ENCODE measurements at places on chromosomes 1 and 21. TPM values are rescaled to one million over a fixed set of nuclear protein-coding genes. Genes with fewer than 3 reads are reported as not detected.

DNA sequence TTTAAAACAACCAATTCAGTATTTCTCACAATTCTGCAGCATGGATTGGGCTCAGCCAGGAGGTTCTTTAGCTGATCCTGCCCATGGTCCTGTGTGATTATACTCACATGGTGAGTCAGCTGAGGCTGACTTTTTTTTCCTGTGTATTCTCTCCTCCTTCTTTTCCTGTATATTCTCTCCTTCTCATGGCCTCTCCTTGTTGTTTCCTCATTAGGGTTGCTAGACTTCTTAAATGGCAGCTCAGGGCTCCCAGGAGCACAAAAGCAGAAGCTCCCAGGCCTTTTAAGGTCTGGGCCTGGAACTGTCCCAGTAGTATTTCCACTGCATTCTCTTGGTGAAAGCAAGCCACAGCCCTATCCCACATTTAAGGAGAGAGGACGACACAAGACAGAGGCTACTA lies 26.8 kb downstream of the VANGL1 start:
- H3K27ac ChIP-seq: no peak overlapping the region
- DNase-seq: no peak
- no peaks in the 10 kb centered on the region for H3K36me3 ChIP-seq
- no peaks in the 10 kb centered on the region for H3K27me3 ChIP-seq
- H3K4me1 ChIP-seq: no peaks in the 10 kb centered on the region

DNA sequence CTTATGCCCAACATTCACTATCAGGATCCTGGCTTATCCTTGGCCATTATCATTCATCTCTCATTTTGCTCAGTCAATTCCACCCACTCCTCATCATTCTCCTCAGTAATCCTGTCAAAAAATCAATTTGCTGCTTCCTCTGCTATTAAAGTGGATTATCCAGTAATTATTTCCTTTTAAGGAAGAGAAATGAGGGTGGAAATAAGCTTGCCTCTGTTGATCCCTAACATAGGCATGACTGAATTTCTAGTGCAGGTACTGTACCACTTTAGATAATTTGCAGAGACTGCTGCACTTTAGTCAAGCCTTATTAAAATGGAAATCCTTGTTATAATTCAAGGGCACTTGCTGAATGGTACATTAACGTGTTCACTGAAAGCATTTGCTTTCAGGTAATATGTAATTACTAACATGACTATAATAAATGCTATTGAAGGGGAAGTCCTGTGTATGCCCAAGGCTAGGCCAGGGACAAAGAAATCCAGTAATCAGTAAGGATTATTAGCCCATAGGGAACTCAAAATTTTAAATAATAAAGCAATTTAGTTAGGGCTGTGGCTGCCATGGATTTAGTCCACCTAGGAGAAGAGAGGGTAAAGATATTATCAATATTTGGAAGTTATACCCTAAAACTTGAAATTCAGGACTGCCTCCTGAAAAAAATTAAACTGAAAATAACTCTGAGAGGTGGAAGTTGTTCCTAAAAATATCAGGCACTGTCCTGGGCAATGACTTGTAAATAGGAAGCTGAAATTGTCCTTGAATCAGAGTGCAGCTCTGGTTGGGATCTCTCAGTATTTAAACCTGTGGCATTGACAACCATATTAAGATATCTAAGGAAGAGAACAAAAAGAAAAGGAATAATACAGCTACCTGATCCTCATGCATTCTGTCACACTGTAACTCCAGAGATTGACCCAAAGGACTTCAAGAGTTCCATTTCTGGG lies 43.4 kb downstream of the RGS2 start:
- H3K27me3 ChIP-seq: peaks cover 11% of the 10 kb centered on the region
- no peak for DNase-seq
- H3K4me3 ChIP-seq: no peak overlapping the region

GRCh38 chr1:181423301-181423918 lies 59.9 kb upstream of the CACNA1E start:
- no peak overlapping the region for H3K27ac ChIP-seq
- DNase-seq: peak; percentile 73
- H3K27me3 ChIP-seq: peaks cover 17% of the 10 kb centered on the region
- H3K36me3 ChIP-seq: no peaks in the 10 kb centered on the region
- H3K4me3 ChIP-seq: no peak overlapping the region
- peaks cover 16% of the 10 kb centered on the region for H3K4me1 ChIP-seq

- no peaks in the 10 kb centered on the region for H3K27me3 ChIP-seq
- no peak for DNase-seq
- H3K4me1 ChIP-seq: no peaks in the 10 kb centered on the region
- no peak overlapping the region for H3K4me3 ChIP-seq
- no peaks in the 10 kb centered on the region for H3K36me3 ChIP-seq
Observed at GRCh38 chr1:1124786-1125642, 9.1 kb upstream of the C1orf159 start.

DNA sequence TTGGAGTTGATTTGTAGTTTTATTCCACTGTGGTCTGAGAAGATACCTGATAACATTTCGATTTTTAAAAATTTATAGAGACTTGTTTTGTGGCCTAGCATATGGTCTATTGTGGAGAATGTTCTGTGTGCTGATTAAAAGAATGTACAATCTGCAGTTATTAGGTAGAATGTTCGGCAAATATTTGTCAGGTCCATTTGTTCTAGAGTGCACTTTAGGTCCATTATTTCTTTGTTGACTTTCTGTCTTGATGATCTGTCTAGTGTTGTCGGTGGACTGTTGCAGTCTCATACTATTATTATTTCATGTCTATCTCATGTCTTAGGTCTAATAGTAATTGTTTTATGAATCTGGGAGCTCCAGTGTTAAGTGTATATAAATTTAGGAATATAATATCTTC lies 116.8 kb downstream of the NME7 start:
- H3K27me3 ChIP-seq: no peaks in the 10 kb centered on the region
- H3K36me3 ChIP-seq: no peaks in the 10 kb centered on the region
- H3K4me1 ChIP-seq: no peaks in the 10 kb centered on the region
- no peak overlapping the region for H3K27ac ChIP-seq
- DNase-seq: no peak

GRCh38 chr1:166703726-166704462 lies 135.4 kb upstream of the POGK start:
- H3K4me1 ChIP-seq: peaks cover 12% of the 10 kb centered on the region
- peaks cover 33% of the 10 kb centered on the region for H3K27me3 ChIP-seq
- H3K27ac ChIP-seq: no peak overlapping the region
- H3K4me3 ChIP-seq: no peak overlapping the region

- H3K36me3 ChIP-seq: no peaks in the 10 kb centered on the region
- no peaks in the 10 kb centered on the region for H3K27me3 ChIP-seq
- H3K27ac ChIP-seq: no peak overlapping the region
- no peaks in the 10 kb centered on the region for H3K4me1 ChIP-seq
Observed at GRCh38 chr1:10659646-10660540, 136.6 kb downstream of the CASZ1 start.

DNA sequence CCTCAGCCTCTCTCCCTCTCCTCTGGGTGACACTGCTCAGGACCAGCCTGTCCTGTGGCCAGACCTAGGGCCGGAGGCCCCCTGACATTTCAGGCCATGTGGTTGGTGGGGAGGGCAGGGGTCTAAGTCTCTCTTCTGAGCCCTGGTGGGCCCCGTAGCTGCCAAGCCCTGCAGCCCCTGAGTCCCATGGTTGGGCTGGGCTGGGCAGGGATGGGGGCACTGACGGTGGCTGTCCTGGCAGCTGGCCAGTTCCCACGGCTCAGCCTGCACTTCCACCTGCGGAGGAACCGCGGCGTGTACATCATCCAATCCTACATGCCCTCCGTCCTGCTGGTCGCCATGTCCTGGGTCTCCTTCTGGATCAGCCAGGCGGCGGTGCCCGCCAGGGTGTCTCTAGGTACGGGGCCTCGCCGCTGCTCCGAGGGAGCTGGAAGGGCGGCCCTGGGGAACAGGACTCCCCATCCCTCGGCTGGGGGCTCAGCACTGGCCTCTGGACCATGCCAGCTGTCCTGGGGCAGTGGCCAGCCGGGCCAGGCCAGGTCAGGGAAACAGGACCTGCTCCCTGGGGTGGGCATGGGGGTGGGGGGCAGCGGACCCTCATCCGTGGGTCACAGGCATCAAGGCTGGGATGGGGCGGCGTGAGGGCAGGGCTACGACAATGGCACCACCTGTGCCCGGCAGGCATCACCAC lies 9.9 kb downstream of the GABRD start:
- H3K36me3 ChIP-seq: no peaks in the 10 kb centered on the region
- H3K27me3 ChIP-seq: no peaks in the 10 kb centered on the region
- no peak overlapping the region for H3K27ac ChIP-seq
- no peak overlapping the region for H3K4me3 ChIP-seq
- no peaks in the 10 kb centered on the region for H3K4me1 ChIP-seq

GRCh38 chr1:2546515-2547209 lies 9.5 kb upstream of the TNFRSF14 start:
- H3K27ac ChIP-seq: peak overlapping the region; percentile 99
- peak; percentile 94 for DNase-seq
- H3K4me1 ChIP-seq: peaks cover 18% of the 10 kb centered on the region
- H3K27me3 ChIP-seq: no peaks in the 10 kb centered on the region

GRCh38 chr1:228059634-228060457 lies 22.7 kb upstream of the ARF1 start:
- H3K36me3 ChIP-seq: no peaks in the 10 kb centered on the region
- peak overlapping the region; percentile 48 for H3K4me3 ChIP-seq
- no peak overlapping the region for H3K27ac ChIP-seq
- peaks cover 8% of the 10 kb centered on the region for H3K4me1 ChIP-seq
- peak; percentile 72 for DNase-seq

GRCh38 chr1:38370716-38371504 lies 324.3 kb upstream of the POU3F1 start:
- H3K4me1 ChIP-seq: no peaks in the 10 kb centered on the region
- DNase-seq: no peak
- no peak overlapping the region for H3K27ac ChIP-seq
- no peak overlapping the region for H3K4me3 ChIP-seq

DNA sequence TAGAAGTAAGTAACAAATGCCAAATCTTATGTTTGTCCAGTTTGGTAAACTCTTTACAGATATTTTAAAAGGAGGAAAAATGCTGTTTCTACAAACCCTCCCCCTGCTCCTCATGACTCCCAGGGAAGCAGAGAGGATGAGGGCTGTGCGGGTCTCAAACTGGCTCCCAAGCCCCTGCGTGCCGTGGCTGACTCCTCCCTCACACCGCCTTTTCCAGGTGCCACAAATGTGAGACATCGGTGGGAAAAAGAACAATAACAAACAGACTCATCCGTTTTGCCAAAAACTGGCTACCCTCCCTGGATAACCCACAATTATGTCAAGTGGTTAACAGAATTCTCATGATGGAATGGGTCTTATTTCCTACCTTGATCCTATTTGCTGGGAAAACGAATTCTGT lies 594.6 kb downstream of the PTPRU start:
- no peak overlapping the region for H3K27ac ChIP-seq
- H3K4me3 ChIP-seq: no peak overlapping the region
- DNase-seq: no peak

DNA sequence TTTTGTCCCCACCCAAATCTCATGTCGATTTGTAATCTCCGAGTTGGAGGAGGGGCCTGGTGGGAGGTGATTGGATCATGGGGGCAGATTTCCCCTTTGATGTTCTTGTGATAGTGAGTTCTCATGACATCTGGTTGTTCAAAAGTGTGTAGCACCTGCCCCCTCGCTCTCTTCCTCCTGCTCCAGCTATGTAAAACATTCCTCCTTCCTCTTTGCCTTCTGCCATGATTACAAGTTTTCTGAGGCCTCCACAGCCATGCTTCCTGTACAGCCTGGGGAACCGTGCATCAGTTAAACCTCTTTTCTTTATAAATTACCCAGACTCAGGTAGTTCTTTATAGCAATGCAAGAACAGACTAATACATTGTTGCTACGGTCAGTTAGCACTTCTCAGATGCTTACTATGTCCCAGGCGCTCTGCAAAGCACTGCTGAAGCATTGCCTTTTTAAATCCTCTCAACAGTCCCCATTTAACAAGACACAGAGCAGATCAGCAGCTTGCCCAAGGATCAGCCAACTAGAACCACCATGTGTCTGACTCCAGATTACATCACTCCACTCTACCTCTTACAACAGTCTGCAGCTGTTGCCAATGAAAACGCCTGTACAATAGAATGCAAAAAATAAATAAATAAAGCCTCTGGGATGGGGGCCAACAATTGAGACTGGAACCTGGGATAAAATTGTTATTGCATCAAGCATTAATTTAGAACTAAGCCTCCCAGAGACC lies 52.4 kb upstream of the USP1 start:
- no peak for DNase-seq
- no peaks in the 10 kb centered on the region for H3K36me3 ChIP-seq
- H3K27me3 ChIP-seq: no peaks in the 10 kb centered on the region

- DNase-seq: no peak
- H3K27ac ChIP-seq: peak overlapping the region; percentile 19
- H3K27me3 ChIP-seq: no peaks in the 10 kb centered on the region
- H3K4me3 ChIP-seq: no peak overlapping the region
- H3K36me3 ChIP-seq: peaks cover 35% of the 10 kb centered on the region
Observed at GRCh38 chr1:36023098-36023769, 60.7 kb upstream of the TEKT2 start.

- no peak overlapping the region for H3K4me3 ChIP-seq
- H3K4me1 ChIP-seq: no peaks in the 10 kb centered on the region
- no peak for DNase-seq
- no peak overlapping the region for H3K27ac ChIP-seq
- H3K36me3 ChIP-seq: peaks cover 1% of the 10 kb centered on the region
Observed at GRCh38 chr1:66745451-66745850, 6.8 kb upstream of the DYNLT5 start.

- peaks cover 82% of the 10 kb centered on the region for H3K4me1 ChIP-seq
- H3K27ac ChIP-seq: peak overlapping the region; percentile 90
- peak overlapping the region; percentile 52 for H3K4me3 ChIP-seq
Observed at GRCh38 chr1:40049725-40050124, 9.2 kb downstream of the CAP1 start.

GRCh38 chr1:202565890-202566602 lies 144.2 kb downstream of the SYT2 start:
- H3K36me3 ChIP-seq: peaks cover 3% of the 10 kb centered on the region
- no peak overlapping the region for H3K4me3 ChIP-seq
- no peaks in the 10 kb centered on the region for H3K27me3 ChIP-seq
- H3K4me1 ChIP-seq: peaks cover 9% of the 10 kb centered on the region
- DNase-seq: no peak

- no peaks in the 10 kb centered on the region for H3K27me3 ChIP-seq
- DNase-seq: no peak
- H3K4me3 ChIP-seq: no peak overlapping the region
- H3K27ac ChIP-seq: no peak overlapping the region
Observed at GRCh38 chr1:90434460-90434859, 282.6 kb downstream of the BARHL2 start.

DNA sequence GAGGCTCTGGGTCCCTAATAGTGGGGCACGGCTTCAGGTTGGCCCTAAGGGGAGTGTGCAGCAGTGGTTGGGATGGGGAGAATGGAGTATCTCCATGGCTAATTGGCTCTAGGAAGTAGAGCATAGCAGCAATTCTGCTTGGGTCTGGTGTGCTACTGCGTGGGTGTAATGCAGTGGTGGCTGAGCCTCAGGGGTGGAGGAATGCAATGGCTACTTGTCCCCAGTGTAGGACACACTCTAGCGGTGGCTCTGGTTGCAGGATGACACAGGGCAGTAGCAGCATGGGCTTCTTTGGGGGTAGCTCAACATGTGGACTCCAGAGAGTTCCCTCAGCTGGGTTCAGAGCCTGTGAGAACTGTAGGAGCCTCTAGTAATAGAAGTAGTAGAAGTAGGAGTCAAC lies 91.2 kb upstream of the FAM78B start:
- H3K4me1 ChIP-seq: no peaks in the 10 kb centered on the region
- H3K27me3 ChIP-seq: peaks cover 3% of the 10 kb centered on the region
- H3K36me3 ChIP-seq: no peaks in the 10 kb centered on the region
- H3K4me3 ChIP-seq: no peak overlapping the region

Gene RHCE
- total RNA-seq: 0.54 TPM

Gene RBP7
- total RNA-seq: not detected

Gene CA6
- total RNA-seq: 0.22 TPM

Gene CFHR1
- not detected for total RNA-seq

Gene APCS
- total RNA-seq: not detected

Gene TCP10L
- 0.30 TPM for total RNA-seq

Gene CD160
- not detected for total RNA-seq

Gene MAST2
- 22.1 TPM for total RNA-seq

Gene RABGGTB
- 162 TPM for total RNA-seq

Gene OLIG1
- total RNA-seq: not detected

Gene C4BPA
- total RNA-seq: not detected
